ENCODE measurements at places on chromosomes 2 and 18.

GRCh38 chr18:46096651-46097300, 1.3 kb downstream of the ATP5F1A start:
- no peak for ATAC-seq

- peak; percentile 94 for ATAC-seq
Observed at GRCh38 chr18:75612456-75612855, 185.0 kb upstream of the SMIM21 start.

GRCh38 chr2:26196683-26197418, 24.0 kb downstream of the GAREM2 start:
- ATAC-seq: no peak

GRCh38 chr18:61201511-61201910, 131.7 kb upstream of the CDH20 start:
- no peak for ATAC-seq

- peak; percentile 88 for ATAC-seq
Observed at GRCh38 chr2:109171444-109172334, 42.7 kb downstream of the SH3RF3 start.

DNA sequence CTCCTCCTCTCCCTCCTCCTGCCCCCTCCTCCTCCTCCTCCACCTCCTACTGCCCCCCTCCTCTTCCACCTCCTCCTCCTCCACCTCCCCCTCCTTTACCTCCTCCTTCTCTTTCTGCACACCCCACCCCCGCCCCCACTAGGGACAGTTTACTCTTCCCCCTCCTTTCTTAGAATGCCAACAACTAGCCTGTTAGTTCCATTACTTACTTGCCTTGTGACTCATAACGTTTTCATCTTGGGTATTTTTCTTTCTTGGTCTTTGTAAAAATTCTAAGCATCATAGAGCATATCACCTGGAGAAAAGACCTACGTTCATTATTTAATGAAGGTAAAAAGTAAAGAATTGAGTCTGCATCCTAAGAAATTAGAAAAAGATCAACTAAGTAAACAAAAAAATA, 165.3 kb downstream of the NEDD4L start:
- no peak for ATAC-seq

DNA sequence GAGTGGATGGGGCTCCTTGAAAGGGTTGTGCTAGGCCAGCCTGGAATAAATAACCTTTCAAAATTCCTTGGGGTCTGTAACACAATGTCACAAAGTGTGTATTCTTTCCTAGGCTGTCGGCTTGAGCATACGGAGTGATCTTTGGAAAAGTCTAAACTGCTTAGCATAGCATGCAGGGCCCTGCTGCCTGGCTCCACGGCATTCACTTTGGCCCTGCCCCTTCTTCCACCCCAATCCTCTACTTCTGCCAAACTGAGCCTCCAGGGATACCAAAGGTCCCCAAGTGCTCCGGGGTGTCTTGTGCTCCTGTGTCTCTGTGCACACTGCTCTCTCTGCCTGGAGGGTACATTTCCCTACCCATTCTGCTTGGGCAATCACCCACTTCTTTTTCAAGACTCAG, 196.1 kb downstream of the LTBP1 start:
- ATAC-seq: no peak

DNA sequence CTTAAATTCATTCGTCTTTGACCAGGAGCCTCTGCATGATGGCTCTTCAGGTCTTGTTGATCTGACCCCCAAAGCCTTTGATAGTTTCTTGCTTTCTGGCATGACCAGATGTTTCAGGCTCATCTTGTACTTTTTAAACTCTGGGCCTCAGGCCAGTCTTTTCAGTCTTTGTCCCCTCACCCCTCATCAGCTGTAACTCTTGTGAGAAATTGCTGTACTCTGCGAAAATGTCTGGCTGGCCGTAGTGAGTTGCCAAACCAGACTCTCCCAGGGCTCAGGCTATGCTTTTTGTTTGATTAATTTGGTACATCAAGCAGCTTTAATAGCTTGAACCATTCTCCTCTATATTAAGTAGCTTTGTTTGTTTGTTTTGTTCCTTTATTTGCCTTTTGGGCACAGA, 75.9 kb downstream of the BABAM2 start:
- ATAC-seq: no peak

- no peak for ATAC-seq
Observed at GRCh38 chr2:58939388-58939787, 698.3 kb upstream of the FANCL start.

GRCh38 chr2:204357286-204357685, 188.0 kb upstream of the PARD3B start:
- ATAC-seq: peak; percentile 19
